ENCODE measurements at places on chromosomes 6 and 20.

DNA sequence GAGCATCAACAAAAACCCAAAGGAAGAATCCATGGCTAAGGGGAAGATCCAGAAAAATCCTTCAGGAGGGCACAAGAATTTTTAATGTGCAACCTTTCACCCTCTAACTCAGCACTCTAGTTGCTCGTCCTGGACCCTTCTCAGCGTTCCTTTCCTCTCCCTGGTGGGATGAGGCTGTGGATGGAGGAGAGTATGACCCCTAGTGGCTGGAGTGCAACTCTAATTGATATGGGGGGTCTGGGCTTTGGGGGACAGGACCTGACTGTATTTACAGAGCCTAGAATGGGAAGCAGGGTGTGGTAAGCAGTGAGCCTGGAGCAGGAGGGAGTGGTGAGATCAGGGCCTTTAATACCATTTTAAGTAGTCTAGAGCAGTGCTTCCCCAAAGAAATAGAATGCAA lies 83.9 kb upstream of the CEP85L start:
- no peak for DNase-seq

DNA sequence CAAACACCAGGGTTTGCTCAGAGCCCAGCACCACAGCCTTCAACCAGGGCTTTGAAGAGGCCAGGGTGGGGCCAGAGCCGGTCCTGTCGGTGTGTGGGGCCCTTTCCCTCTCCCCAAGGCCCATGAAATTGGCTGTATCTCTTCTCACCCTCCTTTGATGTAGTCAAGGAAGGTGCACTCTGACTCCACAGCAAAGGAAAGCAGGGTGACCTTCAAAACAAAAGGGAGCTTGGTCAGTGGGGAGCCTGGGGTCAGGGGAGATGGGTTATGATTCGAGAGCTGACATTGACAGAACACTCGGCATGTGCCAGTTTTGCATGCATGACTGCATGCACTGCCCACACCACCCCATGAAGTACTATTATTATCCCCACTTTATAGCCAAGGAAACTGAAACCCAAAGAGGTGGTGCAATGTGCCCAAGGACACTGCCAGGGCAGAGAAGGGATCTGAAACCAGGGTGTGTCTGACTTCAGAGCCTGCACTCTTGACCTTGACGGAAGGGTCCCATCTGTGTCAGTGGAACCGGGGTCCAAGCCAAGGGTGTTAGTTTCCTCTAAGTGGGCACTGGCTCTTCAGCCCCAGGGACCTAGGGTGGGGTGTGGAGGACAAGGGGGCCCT lies 55.4 kb downstream of the RAB44 start:
- no peak for DNase-seq

- no peak for DNase-seq
Observed at GRCh38 chr6:111739257-111739696, 133.6 kb upstream of the TRAF3IP2 start.

DNA sequence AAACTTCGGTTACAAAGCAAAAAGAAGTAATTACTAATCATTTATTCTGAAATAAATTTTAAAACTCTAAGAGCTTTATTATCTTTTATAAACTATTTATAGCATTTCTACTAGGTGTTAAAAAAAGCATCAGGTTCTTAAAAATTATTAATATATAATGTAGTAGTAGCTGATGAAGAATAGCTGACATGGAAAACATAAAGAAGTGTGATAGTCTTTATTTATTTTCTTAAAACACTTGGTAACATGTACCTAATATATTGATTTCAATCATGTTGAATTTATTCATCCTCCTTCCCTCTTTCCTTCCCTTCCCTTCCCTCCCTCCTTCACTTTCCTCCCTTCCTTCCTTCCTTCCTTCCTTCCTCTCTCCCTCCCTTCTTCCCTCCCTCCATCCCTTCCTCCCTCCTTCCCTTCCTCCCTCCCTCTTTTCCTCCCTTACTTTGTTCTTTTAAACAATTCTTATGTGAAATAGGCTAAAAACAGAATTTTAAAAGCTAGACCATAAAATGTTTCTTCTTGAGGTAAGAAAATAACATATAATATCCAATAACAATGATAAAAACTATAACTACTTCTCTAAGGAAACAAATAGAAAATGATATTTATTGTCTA lies 913.9 kb upstream of the MAP3K7 start:
- no peak for DNase-seq

- DNase-seq, result no peak
Observed at GRCh38 chr6:155523821-155524651, 68.4 kb upstream of the NOX3 start.

DNA sequence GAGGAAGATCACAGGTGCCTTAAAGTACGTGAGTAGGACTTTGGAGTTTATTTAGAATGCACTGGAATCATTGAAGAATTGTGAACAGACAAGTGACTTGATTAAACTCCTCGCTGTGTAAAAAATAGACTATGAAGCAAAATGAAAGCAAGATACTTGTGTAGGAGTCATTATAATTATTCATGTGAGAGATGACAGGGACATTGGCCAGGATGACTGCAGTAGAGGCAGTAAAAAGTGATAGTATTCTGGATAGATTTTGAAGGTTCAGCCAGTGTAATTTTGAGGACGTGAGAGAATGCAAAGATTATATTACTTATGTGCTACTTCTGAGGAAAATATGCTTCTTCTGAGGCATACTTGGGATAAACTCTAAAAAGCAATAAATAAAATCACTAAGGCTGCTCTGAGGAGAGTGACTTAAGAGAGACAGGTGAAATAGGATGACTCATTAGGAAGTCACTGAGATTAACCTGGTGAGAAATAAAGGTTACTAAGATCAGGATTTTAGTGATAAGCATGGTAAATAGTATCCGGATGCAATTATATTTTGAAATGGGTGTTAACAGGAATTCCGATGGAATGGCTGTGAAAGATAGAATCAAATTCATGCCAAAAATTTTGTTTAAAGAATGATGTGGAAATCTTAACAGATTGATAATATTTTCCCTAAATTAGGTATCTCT lies 202.0 kb downstream of the CENPW start:
- no peak for DNase-seq

DNA sequence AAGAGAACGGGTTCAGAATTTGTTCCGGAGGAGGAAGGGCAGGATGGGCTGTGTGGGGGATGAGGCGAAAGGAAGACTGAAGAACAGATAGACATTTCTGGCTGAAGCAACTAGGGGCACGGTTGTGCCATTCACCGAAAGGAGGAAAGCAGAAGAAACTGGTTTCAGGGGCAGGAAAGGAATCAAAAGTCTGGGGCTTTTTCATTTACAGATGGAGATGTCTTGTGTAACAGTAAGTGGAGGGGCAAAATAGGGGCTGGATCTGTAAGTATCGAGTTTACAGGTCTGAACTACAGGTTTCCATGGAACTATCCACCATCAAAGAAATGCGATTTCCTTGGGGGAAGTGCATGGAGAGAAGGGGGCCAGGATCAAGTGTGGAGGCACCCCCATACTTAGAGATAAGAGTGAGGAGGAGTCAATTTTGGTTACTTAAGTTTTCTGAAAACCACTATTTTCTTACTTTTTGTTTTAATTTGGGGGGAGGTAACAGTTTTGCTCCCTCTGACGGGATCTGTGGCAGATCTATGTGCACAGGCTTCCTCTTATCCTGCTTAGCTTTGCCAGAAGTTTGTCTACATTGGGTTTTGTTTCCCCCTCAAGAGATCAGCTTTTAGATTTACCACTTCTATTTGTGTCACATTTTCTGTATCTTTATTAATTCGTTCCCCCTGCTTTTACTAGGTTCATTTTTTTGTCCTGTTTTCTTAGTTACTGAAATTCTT lies 120.1 kb downstream of the SLC23A2 start:
- DNase-seq, result no peak

DNA sequence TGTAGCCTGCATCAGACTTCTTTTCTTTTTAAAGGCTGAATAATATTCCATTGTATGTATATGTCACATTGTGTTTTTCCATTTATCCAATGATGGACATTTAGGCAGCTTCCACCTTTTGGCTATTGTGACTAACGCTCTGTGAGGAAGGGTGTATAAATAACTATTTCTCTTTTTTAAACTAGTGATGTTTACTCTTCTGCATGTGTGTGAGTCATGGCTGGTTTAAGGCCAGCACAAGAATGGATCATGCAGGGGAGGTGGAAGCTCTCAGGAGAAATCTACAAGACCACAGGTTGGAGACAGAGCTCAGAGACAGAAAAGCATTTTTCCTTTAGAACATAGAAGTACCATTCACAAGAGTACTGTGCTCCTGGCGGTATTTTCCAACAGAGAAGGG lies 307.2 kb downstream of the SOX4 start:
- peak; percentile 32 for DNase-seq

- DNase-seq, result peak; percentile 58
Observed at GRCh38 chr20:5788385-5788895, 38.2 kb downstream of the SHLD1 start.

DNA sequence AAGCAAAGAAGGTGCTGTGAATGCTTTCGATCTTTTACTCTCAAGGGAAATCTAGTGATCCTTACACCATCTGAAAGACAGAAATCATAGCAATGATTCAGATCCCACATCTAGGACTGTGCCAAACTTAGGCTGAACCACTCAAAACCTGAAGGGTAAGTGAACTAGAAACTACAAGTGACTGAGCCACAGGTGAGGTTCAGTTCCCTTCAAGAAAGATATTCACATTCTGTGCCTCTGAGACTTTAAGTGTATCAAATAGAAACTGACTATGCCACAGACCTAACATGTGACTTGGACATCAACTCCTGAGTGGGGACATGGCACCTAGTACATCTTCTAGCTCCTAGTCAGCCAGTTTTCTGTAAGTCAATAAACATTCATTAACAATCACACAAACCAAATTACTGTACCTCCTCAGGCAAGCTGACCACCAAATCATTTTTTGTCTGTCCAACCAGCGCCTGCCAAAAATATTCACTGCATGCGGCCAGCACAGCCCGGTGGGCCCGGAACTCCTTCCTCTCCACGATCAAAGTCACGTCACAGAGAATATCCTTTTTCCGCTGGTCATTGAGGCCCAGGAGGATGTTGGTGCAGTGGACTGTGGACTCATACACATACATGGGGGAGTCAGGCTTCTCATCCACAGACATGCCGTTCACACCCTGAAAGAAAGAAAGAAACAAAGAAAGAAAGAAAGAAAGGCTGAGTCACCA lies 114.1 kb downstream of the GJA10 start:
- no peak for DNase-seq

DNA sequence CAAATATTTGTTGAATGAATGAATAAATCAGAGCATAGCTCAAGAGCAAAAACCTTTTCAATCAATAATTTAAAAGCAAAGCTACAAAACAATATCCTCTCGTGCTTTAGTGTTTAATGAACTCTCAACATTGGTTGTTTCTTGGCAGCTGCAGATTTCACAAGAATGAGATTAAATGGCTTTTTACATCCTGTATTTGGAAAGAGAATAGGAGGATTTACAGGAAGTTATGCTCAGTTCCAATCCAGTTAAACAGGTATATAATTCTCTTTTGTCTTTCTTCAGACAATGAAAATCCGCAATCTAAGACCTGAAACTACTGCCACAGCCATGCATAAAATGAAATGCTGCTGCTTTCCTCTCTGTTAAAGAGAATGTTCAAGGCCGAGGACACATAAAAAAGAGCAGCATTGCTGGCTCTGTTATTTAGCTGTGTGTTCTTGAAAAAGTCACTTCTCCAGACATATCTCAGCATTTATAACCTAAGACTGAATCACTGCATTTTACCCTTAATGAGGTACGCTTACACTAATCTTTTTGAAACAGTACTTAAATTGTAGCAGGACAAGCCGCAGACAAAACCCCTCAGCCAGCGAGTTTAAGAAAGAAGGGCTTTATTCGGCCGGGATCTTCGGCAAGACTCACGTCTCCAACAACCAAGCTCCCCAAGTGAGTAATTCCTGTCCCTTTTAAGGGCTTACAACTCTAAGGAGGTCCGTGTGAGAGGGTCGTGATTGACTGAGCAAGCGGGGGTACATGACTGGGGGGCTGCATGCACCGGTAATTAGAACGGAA lies 3.6 kb downstream of the C6orf52 start:
- no peak for DNase-seq

- DNase-seq, result peak; percentile 78
Observed at GRCh38 chr6:29005183-29005885, at the start of gene ZNF311. Gene ZNF311 (minus strand): TSS chr6:29005315. CDS start chr6:29003954, 1,361 bp downstream.

GRCh38 chr6:80287607-80288006 lies 181.1 kb downstream of the BCKDHB start:
- no peak for DNase-seq

GRCh38 chr6:136524936-136525413 lies 25.2 kb downstream of the MAP7 start:
- no peak for DNase-seq

GRCh38 chr6:65110031-65110430 lies 597.0 kb downstream of the EYS start:
- peak; percentile 3 for DNase-seq

DNA sequence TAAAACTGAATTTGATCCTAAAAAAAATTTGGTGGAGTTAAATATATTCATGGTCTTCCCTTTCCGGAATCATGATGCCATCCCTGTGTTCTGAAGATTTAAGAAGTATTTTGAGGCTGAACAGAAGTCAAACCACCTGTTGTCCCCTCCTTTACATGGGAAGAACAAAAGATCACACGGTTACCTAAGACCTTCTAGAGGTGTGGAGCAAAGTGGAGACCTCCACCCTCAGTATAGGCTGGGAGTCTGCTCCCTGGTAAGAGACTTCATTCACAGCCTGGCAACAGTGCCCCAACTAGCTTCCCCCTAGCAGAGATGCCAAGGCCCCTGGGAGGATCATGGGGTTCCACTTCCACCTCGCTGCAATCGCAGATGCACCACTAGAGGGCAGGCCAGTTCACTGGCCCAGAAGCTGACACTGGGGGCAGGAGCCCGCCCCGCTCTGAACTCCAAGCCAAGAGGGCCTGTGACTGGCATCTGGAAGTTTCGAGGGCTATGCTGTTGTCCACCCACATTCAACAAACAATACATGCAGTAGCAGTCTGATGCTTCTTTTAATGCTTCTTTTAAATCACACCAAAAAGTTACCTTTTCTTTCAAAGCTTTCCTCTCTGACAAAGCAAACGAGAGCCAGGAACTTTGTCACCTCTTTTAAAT lies 19.5 kb upstream of the UBE2J1 start:
- no peak for DNase-seq

DNA sequence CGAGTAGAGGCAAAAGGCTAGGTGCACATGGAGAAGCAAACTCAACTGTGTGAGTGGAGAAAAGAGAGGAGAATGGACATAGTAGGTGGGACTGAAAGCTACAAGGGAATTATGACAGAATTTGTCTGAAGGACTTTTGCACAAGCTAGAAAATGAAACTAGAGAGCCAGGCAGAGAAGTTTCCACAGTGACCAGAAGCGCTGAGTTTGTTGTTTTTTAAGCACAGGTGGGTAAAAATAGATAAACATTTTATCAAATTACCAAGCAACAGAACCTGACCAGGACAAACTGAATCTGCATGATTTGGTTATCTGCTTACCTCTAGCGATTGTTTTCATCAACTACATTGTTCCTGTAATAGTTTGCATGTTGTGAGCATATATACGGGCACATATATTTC lies 38.6 kb downstream of the SMLR1 start:
- no peak for DNase-seq

All from Caki2 (cell line).